ENCODE measurements at places on chromosomes 3 and 15. TPM values are rescaled to one million over a fixed set of nuclear protein-coding genes. Genes with fewer than 3 reads are reported as not detected.

DNA sequence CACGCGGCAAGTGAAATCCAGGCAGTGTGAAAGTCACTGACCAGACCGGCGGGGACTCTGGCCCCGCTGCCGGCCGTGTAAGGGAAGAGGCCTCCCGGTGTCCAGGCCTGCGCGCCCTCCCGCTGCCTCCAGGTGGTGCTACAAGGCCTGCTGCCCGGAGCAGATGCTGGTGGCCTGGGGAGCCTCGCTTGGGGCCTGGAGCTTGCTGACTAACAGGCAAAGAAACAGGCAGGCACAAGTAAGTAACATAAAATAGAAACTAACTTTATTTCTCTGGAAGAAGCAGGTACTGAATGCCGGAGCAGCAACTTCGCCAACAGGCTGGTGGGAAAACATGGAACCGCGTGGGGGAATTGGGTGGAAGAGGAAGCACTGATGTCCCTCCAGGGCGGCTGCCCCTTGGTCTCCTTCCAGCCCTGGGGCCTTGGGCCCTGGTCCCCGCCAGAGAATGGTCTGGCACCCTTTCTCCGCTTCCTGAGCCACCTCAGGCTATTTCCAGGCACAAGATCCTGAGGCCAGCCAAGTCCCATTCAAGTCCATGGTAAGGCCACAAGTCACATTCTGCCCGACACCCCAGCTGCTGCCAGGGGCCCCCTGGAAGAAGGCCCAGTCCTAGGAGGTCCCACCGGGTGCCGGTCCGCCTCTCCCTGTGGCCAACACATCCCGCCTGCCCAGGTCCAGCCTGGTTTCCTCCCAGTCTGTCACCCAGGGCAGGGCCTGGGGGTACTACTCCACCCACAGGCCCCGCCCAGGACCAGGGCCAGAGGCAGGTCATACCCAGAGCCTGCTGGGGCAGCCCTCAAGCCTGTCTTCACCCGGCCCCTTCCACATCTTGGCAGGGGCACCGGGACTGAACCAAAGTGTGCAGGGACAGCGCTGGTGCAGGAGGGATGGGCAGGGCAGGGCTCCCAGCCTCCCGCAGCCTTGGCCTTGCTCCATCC, 45.0 kb downstream of the TNK2 start:
- no peak overlapping the region for H3K27ac ChIP-seq
- H3K36me3 ChIP-seq, result no peaks in the 10 kb centered on the region
- peaks cover 9% of the 10 kb centered on the region for H3K4me1 ChIP-seq
- H3K4me3 ChIP-seq, result no peak overlapping the region
- DNase-seq, result peak; percentile 83
- H3K27me3 ChIP-seq, result no peaks in the 10 kb centered on the region

- H3K27me3 ChIP-seq, result 0 out of 2 replicates have a peak, but pooled peaks cover 2% of the 10 kb centered on the region
- no peaks in the 10 kb centered on the region for H3K36me3 ChIP-seq
- no peak overlapping the region for H3K4me3 ChIP-seq
- no peak overlapping the region for H3K27ac ChIP-seq
These were observed 5.9 kb downstream of the DGKG start for GRCh38 chr3:186356152-186356551.

DNA sequence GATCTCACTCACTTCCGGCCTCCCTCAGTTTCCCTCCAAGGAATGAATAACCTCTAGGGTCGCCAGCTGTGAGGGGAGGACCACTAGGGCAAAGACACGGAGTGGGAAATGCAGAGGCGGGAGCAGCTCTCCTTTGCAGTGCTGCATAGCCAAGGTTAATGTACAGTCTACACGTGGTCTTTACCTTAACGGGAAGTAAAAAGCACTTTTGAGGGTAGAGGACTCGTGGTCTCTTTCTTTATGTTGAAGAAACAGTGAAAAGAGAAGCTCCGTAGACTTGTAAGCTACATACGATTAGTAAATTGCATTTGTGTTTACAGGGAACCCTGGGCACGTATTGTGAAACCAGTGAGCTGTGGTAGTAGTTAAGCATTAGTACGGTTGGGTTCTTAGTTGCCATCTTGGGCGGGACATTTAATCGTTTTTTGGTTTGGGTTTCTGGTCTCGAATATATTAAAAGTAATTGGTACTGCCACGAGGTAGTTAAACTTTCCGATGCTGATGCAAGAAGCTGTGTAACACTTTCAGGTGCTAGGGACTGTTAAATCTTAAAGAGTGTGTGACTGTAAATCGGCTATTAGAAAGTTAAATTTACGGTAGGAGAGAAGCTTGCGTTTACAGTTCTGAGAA, 828 bp downstream of the U2SURP start:
- H3K27ac ChIP-seq, result peak overlapping the region; percentile 80
- peak overlapping the region; percentile 99 for H3K4me3 ChIP-seq
- no peaks in the 10 kb centered on the region for H3K27me3 ChIP-seq
- DNase-seq, result peak; percentile 77

DNA sequence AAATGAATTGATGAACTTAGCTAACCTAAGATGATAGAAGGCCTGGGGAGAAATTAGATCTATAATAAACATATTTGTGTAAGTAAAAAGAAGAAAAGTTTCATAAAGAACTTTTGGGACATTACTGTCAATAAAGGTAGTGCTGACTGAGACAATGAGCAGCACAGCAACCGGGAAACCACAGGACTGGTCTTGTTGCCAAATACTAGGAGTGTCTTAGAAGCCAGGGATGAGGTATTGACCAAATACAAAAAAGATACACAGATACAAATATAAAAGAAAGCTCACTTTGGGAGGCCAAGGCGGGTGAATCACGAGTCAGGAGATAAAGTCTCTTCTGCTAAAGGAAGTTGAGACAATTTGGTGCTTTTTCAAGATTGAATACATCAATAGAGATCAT, 362.4 kb upstream of the ZNF385D start:
- H3K4me3 ChIP-seq, result no peak overlapping the region
- no peaks in the 10 kb centered on the region for H3K4me1 ChIP-seq
- no peaks in the 10 kb centered on the region for H3K27me3 ChIP-seq
- DNase-seq, result no peak
- no peaks in the 10 kb centered on the region for H3K36me3 ChIP-seq
- no peak overlapping the region for H3K27ac ChIP-seq

The VGLL4 gene
- total RNA-seq, result 152 TPM

The TM4SF18 gene
- total RNA-seq, result not detected

DNA sequence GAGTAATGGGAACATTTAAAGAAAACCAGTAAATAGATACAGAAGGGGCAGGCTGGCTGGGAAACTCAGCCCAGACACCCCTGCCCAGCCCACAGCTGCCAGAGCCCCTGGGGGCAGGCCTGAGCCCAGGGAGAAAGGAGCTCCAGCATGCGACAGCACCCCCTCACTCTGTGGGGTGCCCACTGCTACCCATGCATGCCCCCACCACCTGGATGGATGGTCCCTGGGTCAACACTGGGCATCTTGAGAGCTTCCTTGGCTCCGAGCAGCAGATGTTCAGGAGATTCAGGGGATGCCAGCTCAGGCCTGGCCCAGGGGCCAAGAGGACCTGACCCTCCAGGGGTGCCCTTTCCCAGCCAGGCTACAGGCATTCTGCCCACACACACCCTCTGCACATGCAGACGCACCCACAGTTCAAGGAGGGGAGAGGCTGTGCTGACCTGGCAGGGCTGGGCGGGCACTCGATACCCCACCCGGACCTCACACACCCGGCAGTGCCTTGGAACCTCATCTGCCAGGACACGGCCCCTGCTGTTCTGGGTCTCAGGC, 31.5 kb downstream of the PTH1R start:
- H3K4me1 ChIP-seq, result peaks cover 20% of the 10 kb centered on the region
- no peak for DNase-seq
- H3K27ac ChIP-seq, result no peak overlapping the region
- no peaks in the 10 kb centered on the region for H3K27me3 ChIP-seq
- H3K4me3 ChIP-seq, result no peak overlapping the region

DNA sequence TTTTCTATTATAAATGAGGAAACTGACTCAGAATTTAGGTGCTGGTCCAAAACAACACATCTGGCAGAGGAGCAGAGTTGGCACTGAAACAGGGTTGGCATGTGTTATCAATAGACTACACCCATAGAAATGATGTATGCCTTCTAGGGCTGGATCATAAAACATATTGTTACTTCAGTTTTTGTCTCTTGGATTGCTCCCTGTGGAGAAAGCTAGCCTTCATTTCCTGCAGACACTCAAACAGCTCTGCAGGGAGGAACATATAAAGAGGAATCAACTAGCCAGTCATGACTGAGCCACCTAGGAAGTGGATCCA, 507 bp upstream of the MRPL3 start:
- H3K4me1 ChIP-seq, result peaks cover 24% of the 10 kb centered on the region
- peaks cover 26% of the 10 kb centered on the region for H3K36me3 ChIP-seq
- no peak overlapping the region for H3K27ac ChIP-seq

The RNU6-1 gene
- not detected for total RNA-seq
